Suppressor macrophage treated with lipopolysaccharide for 1 hour (primary cell): ENCODE measurements at places on chromosomes 7 and 10.

DNA sequence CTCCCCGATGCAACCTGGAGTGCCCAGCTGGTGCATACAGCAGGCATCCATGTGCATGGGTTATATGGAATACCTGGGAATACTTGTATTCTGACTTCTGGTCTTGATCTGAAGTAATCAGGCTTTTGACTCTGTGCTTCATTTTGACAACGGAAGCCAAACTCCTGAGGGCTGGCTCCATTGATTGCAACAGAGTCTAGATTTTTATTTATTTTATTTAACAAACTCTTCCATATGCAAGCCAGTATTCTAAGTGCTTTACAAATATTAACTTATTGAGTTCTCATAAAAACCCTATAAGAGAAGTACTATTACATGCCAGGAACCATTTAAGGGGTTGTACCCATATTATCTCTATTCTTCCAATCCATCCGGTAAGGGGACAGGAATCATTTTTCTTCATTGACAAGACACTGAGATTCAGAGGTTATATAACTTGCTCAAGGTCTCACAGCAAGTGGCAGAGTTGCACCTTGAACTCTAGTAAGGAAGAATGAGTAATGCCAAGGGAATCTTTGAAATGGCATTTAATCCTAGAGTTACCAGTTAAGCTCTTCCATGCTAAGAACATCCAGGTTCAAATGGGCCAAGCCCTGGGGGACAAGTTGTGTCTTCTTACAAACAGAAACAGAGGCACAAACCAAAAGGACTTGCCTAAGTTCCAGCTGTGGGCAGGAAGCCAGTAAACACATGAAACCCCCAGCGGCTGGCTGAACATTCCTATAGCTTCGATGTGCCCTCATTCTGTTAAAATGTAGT lies 241.0 kb downstream of the WDR11 start:
- no peak for DNase-seq

DNA sequence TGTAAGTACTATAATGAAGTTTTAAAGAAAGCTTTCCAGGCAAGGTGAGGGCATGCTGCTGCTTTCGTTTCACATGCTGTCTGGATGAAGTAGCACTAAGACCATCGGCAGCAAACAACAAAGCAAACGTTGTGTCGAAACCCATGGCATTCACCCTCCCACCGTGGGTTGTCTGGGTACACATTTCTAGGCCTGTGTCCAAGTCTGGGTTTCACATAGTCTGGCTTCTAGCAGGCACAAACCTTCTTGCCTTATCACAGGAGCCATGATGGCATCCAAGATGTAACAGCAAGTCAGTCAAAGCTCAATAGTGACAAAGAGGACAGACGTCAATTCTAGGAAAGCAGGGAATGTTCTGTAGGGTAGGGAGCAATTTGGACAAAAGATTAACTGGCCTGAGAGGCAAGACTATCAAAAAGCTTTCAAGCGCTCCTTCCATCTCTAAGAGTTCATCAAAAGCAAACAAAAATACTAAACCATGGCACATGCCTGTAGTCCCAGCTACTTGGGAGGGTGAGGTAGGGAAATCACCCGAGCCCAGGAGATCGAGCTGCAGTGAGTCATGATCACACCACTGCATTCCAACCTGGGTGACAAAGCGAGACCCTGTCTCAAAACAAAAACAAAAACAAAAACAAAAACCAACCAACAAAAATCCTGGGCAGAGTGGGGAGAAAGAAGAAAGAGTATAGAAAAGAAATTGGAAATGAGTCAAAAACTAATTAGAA lies 42.7 kb downstream of the PAXIP1 start:
- DNase-seq: no peak

DNA sequence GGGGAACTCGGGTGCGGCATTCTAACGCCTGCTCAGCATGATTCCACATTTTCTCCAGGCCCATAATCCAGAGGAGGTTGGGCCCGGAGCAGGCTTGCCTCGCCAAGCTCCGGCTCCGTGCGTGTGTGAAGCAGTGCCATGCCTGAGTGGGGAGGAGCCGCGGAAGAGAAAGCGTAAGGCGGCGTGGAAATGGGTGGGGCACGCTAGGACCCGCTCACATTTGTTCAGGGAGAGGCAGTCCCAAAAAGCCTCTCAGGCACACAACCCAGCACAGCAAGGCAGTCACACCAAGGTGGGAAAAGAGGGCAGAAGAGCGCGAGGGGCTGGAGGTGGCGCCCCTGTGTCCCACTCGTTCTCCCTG lies 695 bp upstream of the VDAC2 start:
- peak; percentile 86 for DNase-seq

GRCh38 chr7:127107601-127108007 lies 145.1 kb downstream of the GRM8 start:
- peak; percentile 73 for DNase-seq
